ENCODE measurements at places on chromosomes 6 and 20.

GRCh38 chr6:46528961-46529750 lies 37.9 kb upstream of the RCAN2 start:
- no peak for DNase-seq

- no peak for DNase-seq
These were observed 573.1 kb upstream of the CHD6 start for GRCh38 chr20:42191140-42191860.

DNA sequence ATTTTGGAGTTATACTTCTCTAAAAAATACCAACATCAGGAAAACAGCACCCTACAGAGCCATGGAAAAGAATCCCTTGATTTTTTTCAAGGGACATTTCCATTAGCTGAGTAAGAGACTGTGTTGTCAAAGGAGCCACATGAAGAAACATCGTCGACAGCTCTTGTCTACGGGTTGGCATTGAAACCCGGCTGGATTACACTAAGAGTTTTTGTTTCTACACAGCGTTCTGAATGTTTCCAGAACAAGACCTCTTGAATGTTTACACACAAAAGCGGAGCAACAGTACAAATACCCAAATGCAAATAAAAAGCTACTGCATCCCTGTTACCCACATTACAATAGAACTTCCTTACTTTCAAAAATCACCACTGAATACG lies 2.4 kb upstream of the MYLK4 start:
- DNase-seq: no peak

- DNase-seq: no peak
These were observed 775.8 kb upstream of the FLRT3 start for GRCh38 chr20:15113144-15113773.

DNA sequence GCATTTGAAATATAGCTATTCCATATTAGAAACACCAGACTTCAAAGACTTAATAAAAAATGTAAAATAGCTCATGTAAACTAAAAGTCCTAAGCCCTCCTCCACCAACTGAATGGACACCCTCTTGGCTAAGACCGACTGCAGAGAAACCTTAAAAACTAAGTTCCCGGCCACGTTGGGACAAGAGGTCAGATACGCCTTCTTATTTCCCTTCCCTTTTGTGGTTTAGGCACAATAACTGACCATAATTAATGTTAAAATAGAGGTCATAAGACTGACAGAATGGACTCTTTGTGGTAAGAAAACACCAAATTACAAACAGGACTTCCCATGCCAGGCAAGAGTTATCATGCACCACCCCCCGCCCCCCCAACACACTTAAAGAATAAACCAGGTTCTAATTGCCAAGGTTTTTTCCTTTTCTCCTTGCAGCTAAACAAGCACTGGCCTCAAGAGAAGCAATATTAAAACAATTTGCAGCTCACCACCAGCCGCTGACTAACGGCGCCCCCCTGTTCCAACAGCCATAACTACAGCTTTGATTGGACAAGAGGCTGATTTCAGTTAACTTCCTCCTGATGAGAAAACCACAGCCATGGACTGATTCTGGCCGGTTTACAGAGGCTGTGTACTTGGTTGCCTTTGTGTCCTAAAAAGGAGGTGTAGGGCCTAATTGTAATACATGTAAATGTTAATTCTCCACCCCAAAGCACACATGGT lies 10.7 kb upstream of the LAMP5 start:
- DNase-seq: no peak
